OCI-LY7 (cell line): ENCODE measurements at places on chromosomes 1 and 21.

DNA sequence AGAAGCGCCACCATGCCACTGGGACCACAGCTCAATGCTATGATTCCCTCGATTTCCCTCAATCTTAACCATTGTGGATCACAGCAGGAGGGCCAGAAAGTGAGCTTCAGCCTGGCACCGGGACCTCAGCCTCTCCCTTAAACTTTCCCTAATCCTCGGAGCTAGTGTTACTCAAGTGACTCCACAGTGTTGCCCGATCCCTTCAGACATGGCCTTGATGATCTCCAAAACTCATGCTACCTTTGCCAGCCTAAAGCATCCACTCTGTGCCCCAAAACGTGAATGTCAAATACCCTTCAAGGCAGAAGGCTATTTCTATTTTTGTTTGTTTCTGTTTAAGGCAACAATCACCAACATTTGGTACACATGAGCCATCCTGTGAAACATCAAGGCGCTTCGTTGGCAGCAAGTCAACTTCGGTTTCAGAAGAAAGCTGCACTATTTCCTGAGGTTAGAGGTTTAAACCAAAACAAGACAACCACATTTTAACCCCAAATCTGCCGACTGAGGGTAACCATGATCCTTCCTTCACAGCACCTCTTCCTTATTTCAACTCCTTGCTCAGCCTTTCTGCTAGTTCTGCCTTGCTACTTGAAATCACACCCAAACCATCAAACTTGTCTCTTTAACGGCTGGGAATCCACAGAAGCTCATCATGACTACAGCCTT is 94.4 kb upstream of the KRTAP19-8 start:
- DNase-seq, result no peak

- DNase-seq, result peak; percentile 72
These were observed 29.5 kb downstream of the LDLRAP1 start for GRCh38 chr1:25572708-25573590.

DNA sequence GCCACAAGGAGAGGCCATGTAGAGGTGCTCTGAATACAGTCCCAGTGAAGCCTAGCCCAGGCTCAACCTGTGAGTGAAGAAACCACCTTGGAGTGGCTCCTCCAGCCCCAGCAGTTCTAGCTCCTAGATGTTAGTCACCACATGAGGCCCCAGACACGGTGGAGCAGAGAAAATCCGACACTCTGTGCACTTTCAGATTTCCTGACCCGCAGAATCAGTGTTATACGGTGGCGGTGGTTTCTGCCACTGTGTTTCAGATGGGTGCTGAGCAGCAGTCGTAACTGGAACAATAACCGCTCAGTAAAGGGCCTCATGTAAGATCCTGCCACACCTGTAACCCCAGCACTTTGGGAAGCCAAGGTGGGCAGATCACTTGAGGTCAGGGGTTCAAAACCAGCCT is 36.1 kb upstream of the ZBTB8A start:
- no peak for DNase-seq

DNA sequence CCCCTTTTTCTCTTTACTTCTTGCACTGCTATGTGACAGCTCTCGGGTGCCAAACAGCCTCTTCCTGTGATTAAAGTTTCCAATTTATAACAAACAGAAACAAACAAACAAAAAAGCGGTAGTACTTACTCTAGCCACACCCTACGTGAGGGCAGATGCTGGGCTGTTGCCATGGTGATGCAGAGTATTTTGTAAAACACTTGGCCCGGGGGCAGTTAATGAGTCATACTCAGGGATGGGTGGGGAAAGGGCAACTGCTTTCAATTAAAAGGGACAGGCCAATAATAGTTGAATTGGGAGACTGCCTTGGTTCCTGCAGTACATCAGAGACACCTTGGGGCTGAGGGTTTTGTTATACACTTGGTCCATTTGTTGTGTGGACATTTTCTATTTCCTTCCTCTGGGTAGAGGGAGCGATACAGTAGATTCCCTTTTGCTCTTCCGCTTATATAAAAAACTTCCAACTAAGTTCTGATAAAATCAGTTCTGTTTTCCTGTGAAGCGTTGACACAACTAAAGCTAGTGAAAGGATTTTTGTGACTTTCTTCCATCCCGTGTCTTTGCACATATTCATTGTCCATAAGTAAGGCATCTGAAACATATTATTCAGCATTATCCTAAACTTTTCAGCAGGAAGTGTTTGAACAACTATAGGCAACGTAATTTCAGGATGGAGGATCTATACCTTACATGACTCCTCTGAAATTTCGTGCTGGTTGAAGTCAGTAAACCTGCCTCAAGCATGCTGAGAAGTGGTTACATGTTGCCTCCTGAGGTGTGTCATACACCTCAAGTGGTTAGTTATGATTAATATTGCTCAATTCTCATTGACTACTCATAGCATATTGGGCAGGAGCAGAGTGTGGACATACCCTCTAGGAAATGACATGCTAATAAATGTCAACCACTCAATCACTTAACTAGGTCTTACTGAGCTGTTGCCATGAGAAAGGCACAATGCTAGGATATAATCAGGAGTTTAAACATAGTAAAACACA is 36.7 kb upstream of the THEM4 start:
- DNase-seq, result no peak

GRCh38 chr1:115114308-115114707 is 25.0 kb upstream of the TSPAN2 start:
- no peak for DNase-seq

- DNase-seq, result no peak
These were observed 229.9 kb downstream of the TTLL7 start for GRCh38 chr1:83769072-83769471.

- no peak for DNase-seq
These were observed 28.0 kb upstream of the SMPDL3B start for GRCh38 chr1:27906759-27907158.

GRCh38 chr1:169858467-169858866 is 35.2 kb downstream of the SCYL3 start:
- DNase-seq, result no peak

DNA sequence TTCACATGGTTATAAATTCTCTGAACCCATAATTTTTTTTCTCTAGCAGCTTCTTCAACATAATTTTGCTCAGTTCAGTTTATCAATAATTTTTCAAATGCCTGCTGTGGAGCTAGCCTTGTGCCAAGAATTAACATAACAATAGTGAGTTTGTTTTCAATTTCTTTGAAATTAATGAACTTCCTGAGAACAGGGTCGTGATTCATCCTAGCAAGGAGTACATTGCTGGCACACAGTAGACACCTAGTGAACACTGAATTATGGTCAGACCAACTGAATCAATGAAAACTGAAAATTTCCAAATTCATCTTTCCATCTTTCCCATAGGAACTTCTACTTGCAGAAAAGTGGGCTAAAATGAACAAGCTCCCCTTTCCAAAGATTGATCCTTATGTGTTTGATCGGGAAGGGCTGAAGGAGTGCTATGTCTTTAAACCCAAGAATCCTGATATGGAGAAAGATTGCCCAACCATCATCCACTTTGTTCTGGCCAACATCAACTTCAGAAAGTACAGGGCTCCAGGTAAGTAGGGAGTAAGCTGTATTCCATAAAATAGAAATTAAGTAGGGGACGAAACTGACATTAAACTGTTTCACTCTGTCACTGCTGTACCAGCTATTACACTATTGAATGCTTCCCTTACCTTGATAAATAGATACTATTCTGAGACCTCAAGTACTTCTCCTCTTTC is 148.7 kb downstream of the PLA2G4A start:
- DNase-seq, result no peak

DNA sequence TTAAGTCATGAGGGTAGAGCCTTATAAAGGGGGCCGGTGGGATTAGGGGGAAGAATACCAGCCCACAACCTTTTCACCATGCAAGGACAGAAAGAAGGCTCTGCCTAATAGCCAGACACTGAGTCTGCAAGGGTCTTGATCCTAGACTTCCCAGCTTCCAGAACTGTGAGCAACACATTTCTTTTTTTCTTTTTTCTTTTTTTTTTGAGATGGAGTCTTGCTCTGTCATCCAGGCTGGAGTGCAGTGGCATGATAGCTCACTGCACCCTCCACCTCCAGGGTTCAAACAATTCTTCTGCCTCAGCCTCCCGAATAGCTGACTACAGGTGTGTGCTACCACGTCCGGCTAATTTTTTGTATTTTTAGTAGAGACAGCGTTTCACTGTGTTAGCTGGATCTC is 1.7 kb upstream of the ARL8A start:
- DNase-seq, result no peak

DNA sequence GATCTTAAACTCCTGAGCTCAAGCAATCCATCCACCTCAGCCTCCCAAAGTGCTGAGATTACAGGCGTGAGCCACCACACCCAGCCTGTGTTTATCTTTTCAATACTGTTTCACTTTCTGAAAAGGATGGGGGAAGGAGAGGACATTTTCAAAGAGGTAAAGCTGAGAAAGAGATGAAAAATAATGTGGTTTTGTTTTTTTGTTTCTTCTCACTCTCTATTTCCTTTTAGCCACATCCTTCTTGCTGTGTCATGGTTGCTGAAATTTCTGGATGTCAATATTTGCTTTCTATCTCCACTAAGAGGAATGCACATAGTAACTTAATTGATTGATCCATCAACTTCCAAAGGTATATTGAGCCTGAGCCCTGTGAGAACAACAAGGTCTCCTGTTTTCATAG is 6.4 kb upstream of the C1orf21 start:
- no peak for DNase-seq

- no peak for DNase-seq
These were observed 107.9 kb upstream of the RAB4A start for GRCh38 chr1:229162825-229163515.

DNA sequence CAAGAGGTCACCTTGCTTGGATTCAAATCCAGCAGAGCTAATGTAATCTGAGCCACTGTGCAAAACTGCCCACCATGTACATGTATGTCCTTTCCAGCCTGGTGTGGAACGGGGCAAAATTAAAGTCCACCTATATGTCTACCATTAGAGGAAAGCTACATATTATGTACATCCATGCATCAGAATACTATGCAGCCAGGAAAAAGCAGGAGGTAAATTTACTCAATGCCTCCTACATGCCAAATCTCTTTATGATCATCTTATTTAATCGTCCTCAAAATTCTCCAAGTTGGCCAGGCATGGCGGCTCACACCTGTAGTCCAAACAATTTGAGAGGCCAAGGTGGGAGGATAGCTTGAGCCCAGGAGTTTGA is 6.3 kb upstream of the ZNF683 start:
- DNase-seq, result no peak

- no peak for DNase-seq
These were observed 45.5 kb downstream of the SNRPE start for GRCh38 chr1:203906932-203907331.

DNA sequence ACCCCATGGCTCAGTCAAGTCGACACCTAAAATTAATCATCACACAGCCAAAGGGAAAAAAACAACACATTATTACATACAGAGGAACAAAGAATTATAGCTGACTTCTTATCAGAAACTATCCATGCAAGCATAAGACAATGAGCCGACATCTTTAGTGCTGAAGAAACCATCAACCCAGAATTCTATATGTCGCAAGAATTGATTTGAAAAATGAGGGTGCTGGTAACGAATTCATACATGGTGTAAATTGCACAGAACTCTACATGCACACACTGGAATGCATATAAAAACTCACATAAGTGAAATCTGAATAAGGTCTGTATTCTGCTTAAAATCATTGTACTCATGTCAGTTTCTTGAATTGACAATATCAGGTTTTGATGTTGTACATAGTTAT is 25.0 kb upstream of the EIF4G3 start:
- DNase-seq, result no peak

DNA sequence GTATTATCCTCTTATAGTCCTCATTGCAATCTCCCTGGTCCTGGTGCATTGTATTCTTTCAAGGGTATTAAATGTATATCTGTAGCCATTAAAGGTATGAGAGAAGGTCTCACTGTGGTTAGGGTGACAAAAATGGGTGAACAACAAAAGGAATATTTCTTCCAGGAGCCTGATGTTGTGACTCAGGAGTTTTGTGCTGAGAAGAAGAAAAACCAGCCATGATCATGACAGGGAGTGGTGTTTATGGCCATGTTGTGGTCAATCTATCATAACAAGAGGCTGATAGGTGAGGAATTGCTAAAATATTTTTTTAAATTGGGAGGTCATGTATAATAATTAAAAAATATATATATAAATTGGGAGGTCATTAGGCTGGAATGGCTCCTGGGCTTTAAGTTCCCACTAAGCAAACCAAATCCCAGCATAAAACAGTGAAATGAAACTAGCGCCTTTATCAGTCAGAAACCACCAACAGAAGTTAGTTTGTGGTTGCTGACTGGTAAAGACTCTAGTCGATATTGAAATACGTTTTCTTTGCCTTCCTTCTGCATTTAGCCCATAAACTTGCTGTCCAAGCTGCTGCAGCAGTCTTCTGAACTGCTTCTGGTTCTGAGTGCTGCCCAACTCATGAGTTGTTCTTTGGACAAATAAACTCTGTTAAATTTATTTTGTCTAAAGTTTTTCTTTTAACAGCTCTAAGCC is 60.3 kb downstream of the TBX19 start:
- no peak for DNase-seq

GRCh38 chr1:7406641-7407543 is 364.2 kb upstream of the VAMP3 start:
- DNase-seq, result peak; percentile 34

DNA sequence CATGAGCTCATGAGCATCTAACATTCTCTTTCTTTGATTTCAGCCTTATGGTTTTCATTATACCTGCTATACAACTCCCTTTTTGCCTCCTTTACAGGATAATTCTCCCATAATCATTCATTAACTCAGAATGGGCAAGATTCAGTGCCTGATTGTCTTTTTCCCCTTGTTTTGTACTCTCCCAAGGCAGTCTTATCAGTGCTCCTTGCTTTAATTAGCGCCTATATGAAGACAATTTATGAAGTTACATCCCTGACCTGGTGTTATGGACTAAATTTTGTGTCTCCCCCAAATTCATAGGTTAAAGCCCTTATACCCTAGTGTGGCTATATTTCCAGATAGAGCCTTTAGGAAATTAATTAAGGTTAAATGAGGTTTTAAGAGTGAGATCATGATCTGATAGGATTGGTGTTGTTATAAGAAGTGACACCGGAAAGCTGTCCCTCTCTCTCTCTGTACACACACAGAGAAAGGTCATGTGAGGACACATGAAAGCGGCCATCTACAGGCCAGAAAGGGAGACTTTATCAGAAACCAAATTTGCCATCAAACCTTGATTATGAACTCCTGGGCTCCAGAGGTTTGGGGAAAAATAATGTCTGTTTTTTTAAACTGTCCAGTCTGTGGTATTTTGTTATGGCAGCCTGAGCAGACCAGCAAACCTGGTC is 185.8 kb upstream of the CHODL start:
- no peak for DNase-seq

DNA sequence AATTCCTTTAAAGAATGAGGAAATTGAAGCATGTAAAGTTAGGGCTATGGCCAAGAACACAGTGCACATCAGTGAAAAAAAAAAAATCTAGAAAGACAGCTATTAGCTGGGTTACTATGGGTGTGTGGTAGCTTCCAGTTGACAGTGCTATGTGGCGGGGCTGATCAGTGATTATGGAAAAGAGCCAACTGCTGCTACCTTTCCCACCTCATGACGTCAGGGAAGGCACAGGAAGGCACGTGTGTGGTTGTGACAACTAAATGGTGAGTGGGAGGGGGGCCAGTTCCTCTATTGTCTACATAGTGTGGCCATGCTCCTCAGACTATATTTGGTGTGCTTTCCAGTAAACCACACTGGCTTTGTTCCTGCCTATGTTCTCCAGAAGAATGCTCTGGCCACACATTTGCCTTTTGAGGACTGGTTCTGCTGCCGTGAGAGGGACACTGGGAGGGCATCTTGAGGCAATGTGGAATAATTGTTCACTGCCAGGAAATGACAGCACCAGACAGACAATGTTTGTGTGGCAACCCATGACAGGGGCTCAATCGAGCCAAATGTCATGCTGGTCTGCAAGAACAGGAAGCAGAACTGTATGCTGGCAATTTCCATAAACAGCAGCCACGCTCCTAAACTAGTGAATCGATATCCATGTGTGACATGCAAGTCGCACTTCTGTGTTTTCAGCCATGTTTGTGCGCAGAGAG is 3.0 kb upstream of the SDE2 start:
- peak; percentile 65 for DNase-seq
